ENCODE measurements at places on chromosomes 5 and 9.

GRCh38 chr5:87770601-87771121, 357.9 kb upstream of the CCNH start:
- DNase-seq = no peak

DNA sequence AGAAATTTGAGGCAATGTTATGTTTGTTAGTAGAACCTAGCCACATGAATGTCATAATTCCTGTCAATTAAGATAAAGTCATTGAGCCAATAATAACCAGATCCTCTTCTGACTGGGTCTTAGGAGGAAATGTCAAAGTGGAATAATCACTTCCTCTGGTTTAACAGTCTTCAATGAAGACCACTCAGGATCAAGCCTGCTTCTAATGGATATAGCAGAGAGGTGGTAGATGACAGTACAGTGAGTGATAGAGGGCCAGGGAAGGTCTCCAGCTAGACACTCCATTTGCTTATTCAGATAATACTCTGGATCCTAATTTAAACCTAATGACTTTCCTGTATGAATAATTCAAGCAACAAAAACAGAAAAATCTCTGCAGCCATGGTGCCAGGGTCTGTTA, 474.2 kb downstream of the DNAH5 start:
- DNase-seq = no peak

- no peak for DNase-seq
Observed at GRCh38 chr9:84677080-84677479, 7.6 kb downstream of the NTRK2 start.

- no peak for DNase-seq
Observed at GRCh38 chr9:136588663-136589464, 43.0 kb upstream of the NOTCH1 start.

GRCh38 chr5:140176031-140176387, 1.0 kb downstream of the CYSTM1 start:
- no peak for DNase-seq

GRCh38 chr9:125476645-125477044, 215.0 kb downstream of the GAPVD1 start:
- no peak for DNase-seq

GRCh38 chr9:98037357-98037756, 19.2 kb upstream of the NANS start:
- no peak for DNase-seq

DNA sequence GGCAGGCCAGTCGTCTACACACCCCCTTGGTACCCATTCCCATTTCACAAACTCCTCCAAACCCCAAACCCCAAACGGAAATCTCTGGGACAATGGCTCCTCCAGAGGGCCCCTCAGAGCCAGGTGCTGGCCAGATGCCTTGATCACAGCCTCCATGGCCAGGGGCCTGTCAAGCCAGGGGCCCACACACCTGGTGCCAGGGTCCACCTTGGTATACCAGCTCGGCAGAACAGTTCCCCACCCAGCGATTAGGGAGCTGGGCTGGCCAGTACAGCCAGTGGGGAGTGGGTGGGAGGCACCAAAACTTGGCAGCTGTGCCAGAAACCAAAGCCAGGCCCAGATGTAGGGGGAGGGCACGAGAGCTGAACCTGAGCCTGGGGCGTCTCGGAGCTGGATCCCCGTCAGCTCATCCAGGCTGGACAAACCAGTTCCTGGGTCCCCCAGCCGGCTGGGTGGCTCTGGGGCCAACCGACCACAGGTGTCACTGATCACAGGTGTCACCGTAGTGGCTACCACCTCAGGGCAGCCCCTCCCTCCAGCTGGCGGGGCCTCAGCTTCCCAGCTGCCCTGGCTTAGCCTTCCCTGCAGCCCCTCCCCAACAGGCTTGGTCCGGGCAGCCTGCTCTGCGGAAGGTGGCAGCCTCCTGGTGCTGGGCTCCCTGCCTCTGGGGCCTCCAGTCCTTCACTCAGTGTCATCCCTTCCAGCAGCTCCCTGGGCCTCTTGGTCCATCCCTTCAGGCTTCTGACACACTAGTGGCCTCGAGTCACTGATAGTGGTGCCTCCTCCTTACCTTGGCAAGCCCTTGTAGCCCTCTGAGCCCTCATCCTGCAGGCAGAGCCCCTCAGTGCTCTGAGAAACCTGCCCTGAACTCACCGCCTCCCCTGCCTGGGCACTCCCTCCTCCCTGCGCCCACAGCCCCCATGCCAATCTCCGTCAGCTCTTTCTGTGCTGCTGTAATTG, 6.6 kb upstream of the RMND5B start:
- no peak for DNase-seq

DNA sequence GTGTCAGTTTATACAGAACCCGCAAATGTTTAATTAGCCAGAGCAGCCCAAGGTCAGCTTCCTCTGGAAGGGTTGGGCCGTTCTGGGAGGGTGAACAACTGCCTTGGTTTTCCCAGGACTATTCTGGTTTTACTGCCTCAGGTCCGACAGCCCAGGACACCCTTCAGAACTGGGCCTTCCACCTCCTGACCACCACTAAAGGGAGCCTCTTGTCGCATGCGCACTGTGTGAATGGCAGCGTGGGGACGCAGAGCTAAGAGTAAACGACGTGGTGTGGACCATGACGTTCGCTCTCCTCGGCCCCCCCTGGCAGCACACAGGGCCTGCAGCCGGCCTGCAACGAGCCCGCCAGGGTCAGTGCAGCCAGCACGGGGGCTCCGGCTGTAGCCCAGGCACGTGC, 214.9 kb downstream of the FANCC start:
- DNase-seq = no peak

GRCh38 chr9:20754556-20754955, 70.5 kb downstream of the FOCAD start:
- no peak for DNase-seq

DNA sequence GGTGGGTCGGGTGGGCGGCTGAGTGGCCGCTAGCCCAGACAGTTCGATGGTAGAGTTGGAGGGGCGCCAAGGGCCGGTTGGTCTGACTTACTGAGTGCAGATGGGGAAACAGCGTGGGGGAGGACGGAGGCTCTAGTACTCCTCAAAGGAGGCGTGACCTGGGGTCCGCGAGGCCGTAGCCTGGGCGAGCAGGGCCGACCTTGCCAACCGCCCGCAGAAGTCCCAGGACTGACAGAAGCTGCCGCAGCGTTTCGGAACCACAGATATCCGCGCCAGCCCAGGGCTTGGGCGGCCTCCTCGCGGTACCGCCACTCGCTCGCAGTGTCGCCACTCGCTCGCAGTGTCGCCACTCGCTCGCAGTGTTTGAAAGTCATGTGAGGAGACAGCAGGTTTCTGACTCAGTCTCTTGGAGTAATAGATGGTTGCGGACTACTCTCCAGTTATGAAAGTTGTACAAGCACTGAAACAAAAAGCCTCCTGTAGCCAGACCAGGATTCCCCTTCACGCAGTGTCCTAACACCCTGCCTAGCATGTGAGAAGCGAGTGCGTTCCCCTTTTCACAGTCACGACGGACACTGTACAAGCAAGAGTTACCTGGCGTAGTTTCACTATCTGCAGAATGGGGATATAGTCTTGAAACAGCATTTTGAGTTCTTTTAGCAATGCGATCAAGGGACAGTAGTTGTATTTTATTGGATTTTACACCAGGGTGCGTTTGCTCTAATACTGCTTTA, 674 bp downstream of the TMEM38B start:
- DNase-seq = peak; percentile 63

- no peak for DNase-seq
Observed at GRCh38 chr9:93574091-93574899, 2.1 kb upstream of the PHF2 start.

DNA sequence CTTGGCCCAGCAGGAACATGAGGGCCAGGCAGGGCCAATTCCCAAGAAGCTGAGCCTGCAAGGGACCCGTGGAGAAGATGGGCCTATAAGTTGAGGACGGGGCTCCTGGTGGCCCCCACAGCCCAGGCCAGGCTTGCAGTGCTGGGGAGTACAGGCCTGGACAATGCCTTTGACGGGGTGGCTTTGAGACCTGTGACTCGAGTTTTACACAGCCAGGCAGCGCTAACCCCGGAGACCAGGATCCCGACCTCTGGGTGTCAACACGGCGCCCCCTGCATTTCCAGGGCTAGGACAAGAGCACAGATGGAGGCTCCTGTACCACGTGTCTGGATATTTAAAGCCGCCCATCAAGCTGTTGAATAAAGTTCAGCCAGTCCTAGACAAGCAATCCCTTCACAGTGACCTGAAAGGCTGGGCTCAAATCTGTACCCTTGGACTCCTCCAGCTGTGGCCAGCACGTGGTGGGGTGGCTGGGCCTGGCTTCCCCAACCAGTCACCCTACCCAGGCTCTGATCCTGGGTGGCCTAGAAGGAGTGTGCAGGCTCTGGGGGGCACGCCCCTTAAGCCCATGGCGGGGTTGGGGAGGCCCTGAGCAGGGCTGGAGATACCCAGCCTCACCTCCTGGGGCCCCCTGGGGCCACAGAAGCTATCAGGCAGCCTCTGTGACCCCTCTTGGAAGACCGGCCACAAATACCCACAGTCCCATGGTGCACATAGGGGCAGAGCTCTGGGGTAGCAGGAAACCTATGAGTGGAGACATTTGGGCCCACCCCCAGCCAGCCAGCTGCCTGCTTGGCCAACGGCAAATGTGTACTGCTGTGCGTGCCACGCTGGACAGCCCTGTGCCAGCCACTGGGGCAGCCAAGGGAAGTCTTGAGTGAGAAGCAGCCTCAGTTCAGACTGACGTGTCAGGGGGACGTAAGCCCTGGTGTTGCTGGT, 88.7 kb downstream of the NTNG2 start:
- DNase-seq = no peak

GRCh38 chr5:93062548-93062947, 518.5 kb downstream of the NR2F1-AS1 start:
- no peak for DNase-seq

- DNase-seq = no peak
Observed at GRCh38 chr9:124843456-124844034, 9.7 kb upstream of the WDR38 start.

- DNase-seq = no peak
Observed at GRCh38 chr5:64654561-64654938, 35.8 kb upstream of the SHISAL2B start.

- no peak for DNase-seq
Observed at GRCh38 chr5:118439831-118440230, 548.5 kb downstream of the DTWD2 start.

- no peak for DNase-seq
Observed at GRCh38 chr5:106401561-106401960, 1269.2 kb downstream of the EFNA5 start.

DNA sequence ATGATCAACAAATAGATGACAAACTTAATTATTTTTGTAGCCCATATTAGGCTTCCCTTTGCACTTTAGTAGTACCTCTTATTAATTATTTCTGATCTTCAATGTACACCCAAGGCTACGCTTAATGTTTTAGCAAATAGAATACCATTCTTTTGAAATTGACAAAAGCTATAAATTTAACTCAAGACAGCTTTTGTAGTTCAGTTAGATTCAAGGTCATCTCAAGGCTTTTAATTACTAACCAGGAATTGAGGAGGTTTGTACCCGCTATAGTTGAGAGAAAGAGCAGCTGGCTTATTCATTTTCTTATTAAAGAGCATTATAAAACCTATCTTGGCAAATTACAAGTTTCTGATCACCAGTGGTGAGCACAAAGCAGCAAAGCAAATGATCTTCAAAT, 15.1 kb downstream of the NR6A1 start:
- DNase-seq = no peak

GRCh38 chr9:89850631-89851325, 246.0 kb downstream of the GADD45G start:
- DNase-seq = no peak

- no peak for DNase-seq
Observed at GRCh38 chr9:12718482-12719026, 25.4 kb downstream of the TYRP1 start.

DNA sequence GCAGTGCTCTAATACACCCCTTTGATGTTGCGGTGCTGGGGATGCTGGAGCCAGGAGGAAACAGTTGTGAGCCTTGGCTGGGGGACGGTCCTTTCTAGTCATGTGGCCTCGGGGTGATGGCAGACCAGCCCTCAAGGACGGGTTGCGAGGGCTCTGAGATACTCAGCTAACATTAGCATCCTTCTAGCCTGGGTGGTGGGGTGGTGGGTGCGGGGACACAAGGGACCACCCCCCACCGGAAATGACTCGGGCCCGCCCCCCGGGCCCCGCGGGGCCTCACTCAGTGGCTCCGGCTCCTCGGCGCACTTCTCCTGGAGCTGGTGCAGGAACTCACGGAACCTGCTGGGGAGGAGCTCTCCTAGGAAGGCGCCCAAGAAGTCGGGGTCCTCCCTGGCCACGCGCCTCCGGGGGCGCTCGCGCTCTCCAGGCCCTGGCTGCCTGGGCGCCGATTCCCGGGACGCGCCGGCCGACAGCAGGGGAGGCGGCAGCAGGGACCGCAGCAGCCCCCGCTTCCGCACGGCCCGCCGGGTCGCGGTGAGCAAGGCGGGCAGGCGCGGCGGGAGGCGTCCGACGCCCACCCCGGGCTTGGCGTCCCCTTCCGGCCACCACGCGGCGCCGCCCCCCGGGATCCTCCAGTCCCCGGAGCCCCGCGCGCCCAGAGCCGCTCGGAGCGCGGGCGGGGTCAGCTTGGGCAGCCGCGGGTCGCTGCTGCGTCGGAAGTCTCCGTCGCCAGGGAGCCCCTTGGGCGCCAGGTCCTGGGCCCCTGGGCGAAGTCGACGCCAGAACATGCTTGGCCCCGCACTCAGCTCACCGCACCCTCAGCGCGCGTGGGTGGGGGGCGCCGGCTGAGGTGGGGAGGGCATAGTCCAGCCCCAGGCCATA, 873 bp downstream of the C9orf50 start:
- DNase-seq = no peak

DNA sequence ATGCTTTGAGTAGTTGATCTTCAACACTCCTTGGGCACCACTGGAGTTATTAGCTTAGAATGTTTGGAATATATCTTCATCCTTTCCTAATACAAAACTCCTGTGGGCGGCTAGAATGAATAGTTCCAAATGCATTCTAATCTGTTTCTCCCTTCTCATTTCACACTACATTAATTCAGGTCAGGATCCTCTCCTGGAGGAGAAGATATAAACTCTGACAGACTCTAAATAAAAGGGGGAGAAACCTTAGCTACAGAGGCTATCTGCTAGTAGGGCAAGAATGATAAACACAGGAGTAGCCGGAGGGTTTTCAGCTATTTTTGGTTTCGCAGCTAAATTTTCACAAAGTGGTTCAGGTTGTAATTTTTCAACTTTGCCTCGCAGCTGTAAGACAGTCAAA, 45.2 kb upstream of the FAM240B start:
- DNase-seq = no peak

DNA sequence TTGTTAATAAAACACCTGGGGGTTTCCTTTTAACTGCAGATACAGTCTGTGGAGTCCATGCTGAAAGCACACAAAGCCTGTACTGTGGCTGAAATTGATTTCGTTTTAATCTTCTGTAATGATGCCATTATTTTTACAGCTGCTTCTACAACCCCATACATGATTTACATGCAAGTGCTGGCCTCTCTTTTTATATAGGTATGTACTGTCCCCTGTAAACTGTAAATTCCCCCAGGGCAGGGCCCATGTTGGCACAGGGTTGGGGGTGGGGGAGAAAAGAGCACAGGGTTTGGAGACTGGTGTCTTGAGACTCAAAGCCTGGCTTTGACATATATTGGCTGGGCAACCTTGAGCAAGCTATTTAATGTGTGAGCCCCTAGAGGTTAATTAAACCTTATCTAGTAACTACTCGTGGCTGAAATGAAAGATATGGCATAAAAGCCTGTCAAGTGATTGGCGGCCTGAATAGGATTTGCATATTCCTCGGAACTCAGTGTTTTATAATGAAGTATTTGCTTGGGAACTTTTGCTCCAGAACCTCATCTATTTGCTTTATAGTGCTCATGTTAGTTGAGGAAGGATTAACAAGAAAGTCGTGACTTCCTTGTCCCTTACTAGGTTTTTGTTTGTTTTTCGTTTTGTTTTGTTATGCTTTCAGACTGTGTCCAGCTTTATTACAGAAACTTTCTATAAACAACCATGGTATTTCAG, 34.0 kb downstream of the KLF4 start:
- no peak for DNase-seq

Data from activated CD4-positive, alpha-beta T cell treated with anti-CD3 and anti-CD28 coated beads, Interleukin-2, Interleukin-6, amounts not matched to agents 100 ng/mL and 50 ng/mL, durations not matched to agents 16 hours and 8 hours (primary cell).